ENCODE measurements at places on chromosomes 1 and 21.

- no peak for DNase-seq
Measured at GRCh38 chr1:109901524-109902145, 9.0 kb upstream of the CSF1 start.

DNA sequence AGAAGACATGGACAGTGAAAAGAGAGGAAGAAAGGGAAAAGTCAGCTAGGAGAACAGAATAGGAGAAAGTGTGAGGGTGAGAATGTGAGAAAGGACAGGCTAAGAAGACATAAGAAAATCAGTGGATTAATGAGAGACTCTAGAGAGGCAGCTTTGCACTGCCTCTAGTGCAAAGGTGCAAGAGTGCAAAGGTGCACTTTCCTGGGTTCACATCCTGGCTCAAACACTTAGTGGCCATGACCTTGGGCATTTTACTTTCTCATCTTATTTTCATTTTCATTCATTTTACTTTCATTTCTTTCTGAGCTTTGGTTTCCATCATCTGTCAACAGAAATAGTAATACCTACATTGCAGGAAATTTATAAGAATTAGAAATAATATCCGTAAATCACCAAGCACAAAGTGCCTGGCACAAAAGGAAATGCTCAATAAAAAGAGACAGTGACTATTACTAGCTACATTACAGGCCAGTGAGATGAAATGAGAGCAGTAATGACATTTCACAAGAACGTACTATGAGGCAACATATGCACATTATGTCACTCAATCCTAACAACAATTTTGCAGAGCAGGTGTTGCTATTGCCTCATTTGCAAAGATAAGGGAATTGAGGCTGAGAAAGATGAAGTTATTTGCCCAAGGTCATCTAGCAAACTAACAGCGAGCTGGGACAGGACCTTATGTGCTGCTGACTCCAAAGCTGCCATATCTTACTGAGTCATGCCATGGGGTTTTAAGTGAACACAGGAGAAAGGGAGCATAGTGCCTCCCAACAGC, 107.0 kb upstream of the TLR5 start:
- DNase-seq, result no peak

GRCh38 chr1:228935198-228935663, 200.0 kb downstream of the RHOU start:
- DNase-seq, result no peak

DNA sequence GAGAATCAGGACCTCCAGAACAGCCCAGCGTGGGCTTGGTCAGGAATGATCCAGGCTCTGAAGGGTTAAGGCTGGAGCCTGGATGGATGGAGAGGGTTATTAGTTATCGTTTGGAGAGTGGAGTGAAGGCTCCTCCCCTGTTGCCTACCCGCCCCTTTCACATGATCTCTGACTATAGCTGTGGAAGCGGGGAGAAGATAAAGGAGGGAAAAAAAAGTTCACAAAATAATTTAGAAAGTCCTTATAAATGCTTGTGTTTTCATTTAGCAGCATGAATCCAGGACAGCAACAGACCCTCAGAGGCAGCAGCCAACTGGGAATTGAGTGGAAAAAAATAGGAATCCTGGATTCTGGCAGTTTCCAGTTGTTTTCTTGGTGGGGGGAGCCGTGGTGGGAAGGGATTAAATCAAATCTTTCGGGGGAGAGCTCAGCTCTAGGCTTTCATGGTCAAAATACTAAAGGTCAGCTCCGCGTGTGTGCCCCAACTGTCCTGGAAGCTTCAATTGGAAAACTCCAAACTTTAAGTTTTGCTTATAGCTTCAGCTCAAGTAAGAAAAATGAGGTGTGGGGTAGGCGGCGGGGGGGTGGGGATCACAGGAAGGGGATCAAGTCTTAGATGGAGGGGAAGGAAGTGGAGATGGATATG, 595 bp upstream of the DDR2 start:
- no peak for DNase-seq

- no peak for DNase-seq
Measured at GRCh38 chr1:8809342-8809736, 8.1 kb downstream of the RERE start.

- DNase-seq, result no peak
Measured at GRCh38 chr1:161196521-161197451, 2.1 kb downstream of the ADAMTS4 start.

GRCh38 chr21:41090981-41091380, 77.0 kb upstream of the BACE2 start:
- DNase-seq, result no peak

DNA sequence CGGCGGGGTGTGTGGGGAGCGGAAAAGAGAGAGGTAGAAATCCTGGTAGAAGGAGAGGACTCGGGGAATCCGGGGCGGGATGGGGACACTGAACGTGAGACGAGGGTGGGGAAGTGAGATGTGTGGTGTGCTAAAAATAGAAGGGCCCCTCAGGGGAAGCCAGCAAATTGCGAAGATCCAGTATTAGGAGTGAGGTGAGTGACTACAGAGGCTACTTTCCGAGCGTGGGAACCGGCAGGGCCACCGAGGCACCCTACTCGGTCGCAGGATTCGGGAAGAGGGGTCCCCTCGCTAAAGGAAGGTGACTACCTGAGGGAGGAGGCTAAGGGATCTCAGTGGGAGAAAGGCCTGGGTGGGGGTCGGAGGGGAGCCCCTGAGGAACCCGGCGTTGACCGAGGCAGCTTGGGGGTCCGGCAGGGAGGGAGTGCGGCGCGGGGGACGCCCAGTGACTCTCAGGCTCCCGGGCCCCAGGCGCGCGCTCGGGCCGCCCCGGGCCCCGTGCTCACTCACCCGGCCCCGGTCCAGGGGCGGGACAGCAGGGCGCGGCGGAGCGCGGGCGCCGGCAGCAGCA, 318 bp downstream of the ALDH4A1 start:
- peak; percentile 14 for DNase-seq

- no peak for DNase-seq
Measured at GRCh38 chr1:227607336-227607898, 44.1 kb downstream of the ZNF678 start.

DNA sequence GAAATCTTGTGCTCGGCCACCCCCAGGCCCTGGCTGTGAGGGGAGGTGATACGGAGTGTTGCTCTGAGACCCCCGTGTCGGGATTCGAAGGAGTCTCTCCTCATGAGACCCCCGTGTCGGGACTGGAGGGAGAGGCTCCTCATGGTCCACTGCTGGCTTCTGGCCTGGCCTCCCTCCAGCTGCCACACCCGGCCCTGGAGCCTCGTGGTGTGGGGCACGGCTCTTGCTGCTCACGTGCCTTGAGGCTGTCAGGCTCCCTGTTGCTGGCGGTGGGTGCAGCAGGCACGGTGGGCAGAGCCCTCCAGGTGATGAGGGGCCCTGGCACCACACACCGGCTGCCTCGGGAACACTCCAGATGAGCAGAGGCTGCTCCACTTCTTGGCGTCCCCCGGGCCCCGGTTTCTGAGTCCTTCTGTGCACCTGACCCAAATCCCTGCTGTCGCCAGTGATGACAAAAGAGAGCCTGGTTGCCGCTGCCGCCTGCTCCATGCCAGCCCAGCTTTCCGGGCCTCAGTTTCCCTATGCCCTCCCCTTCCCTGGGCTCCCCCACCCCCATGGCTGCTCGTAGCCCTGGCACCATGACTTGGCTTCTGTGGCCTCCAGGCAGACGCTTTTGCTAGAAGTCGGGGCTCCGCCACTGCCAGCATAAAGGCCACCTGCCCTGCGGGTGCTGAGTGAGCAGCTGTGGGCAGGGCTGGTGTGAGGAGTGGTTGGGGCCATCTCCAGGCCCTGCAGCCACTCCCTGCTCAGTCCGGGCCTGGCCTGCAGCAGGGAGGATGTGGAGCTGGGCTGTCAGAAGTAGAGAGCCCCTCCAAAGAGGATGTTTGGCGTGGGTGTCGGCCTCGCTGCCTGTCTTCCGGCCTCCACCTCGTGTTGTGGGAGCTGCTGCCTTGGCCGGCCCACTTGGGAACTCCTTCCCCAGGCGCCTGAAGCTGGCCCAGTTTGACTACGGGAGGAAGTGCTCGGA, 11.8 kb downstream of the TMEM240 start:
- DNase-seq, result no peak

- no peak for DNase-seq
Measured at GRCh38 chr1:38848071-38848470, 11.5 kb downstream of the RRAGC start.

GRCh38 chr1:158434741-158435140, 8.7 kb upstream of the OR10K2 start:
- no peak for DNase-seq

DNA sequence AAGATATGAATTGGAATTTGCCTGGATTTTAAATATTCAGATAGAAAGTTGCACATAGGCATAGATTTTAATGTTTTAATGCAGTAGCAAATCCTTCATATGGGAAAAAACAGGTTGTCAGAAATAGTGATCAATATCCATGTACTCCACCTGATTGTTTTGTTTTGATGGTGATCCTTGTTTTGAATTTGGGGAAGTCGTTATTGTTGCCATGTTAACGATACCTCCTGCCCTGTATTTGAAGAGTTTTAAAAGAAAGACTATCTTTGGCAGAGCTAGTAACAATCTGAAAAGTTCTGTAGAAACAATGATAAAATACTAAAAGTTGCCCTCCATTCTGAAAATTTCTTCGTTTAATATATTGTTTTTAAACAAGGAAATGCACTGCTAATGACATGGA, 1.1 kb downstream of the CEP350 start:
- no peak for DNase-seq

DNA sequence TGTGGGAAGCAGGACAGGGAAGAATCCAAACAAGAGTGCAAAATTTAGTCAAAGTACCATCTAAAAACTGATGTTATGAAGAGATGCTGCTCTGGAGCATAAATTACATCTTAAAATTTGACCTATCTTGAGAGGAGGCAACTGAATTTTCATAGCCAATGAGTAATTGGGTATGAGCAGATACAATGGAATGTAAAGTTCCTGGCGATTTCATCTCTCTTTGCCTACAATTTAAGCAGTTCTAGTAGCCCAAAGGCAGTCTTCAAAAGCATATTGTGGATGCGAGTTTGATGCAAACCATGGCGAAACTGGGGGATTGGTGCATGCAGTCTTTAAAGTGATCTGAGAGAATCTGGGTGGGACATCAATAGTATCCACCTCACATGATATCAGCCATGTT, 1265.9 kb downstream of the BRINP3 start:
- no peak for DNase-seq

- DNase-seq, result no peak
Measured at GRCh38 chr1:43913051-43913501, 20.5 kb upstream of the ARTN start.

- no peak for DNase-seq
Measured at GRCh38 chr1:243575070-243575469, 275.0 kb downstream of the AKT3 start.

- DNase-seq, result no peak
Measured at GRCh38 chr1:169681140-169681539, 30.3 kb downstream of the SELL start.

DNA sequence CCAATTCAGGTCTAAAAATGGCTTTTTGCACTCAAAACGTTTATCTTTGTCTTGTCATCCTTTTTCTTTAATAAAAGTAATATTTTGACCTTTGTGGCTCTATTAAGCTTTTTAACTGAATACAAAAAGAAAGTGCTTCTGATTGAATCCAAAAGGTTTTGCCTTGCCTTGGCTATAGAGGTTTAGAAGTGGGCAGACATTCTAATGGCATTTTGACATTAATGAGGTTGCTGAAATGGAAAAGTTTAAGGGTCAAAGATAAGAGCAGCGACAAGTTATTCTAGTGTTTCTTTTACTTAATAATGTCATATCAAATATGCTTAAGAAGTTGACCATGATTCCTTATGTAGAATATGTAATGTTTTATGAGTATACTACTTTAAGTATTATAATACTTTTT, 120.2 kb downstream of the ADGRL2 start:
- no peak for DNase-seq

- no peak for DNase-seq
Measured at GRCh38 chr1:188822248-188822647, 1655.4 kb downstream of the BRINP3 start.

DNA sequence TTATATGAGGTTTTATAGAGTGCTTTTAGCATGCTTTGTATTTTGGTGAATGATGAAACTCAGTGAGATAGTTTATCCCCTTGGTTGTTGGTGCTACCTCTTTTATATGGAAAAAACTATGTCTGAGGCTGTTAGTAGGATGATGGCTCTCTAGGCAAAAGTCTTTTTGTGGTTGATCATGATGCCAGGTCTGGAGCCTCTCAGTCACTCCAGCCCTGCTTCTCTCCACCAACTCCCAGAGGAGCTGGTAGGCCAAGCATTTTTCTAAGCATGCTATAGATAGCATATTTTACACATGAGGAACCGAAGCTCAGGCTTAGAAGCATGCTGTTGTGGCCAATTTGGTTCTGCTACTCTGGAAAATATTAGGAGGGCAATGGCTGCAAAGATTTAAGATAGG, 82.2 kb downstream of the FMN2 start:
- DNase-seq, result no peak

- DNase-seq, result no peak
Measured at GRCh38 chr1:10735563-10736305, 60.7 kb downstream of the CASZ1 start.

GRCh38 chr1:196105901-196106300, 502.3 kb downstream of the KCNT2 start:
- no peak for DNase-seq

DNA sequence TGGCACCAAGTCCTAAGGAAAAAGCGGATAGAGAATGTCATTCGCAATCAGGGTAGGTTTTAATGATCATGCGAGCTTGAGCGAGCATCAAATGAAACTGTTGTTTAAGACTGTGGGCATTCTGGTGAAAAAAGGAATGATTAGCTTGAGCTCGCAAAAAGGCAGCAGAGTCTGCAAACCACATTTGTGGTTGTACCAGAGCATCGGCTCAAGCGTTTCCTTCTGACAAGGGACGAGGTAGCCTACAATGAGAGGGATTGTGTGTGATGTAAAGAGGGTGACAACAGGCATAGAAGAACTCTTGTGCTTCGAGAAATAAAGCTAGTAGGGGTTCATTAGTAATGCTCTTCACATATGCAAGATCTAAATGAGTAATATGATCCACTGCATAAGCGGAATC, 11.1 kb upstream of the CD48 start:
- no peak for DNase-seq

GRCh38 chr1:25816112-25816718, 3.5 kb upstream of the MTFR1L start:
- no peak for DNase-seq

DNA sequence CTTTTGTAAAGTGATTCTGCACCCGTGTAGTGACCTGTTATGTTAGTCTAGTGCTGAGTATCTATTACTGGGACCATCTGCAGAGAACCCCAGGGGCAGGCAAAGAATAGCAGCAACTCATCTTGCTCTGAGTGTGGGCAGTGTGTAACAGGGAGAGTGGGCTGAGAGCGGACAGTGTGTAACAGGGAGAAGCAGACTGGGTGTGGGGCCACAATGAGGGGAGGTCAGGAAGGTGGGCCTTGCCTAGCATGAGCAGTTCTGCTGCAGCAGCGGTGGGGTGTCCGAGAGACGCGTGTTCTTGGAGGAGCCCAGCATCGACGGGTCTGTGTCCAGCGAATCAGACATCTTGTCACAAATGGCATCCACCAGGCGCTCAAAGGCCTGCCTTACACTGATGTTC, 41.2 kb upstream of the NRDC start:
- no peak for DNase-seq

- DNase-seq, result no peak
Measured at GRCh38 chr1:44688760-44689446, 14.4 kb downstream of the ARMH1 start.

Data from activated T-helper 2 cell treated with anti-CD3 and anti-CD28 coated beads, Interferon-gamma antibody, Interleukin-2, Interleukin-4, amounts not matched to agents 10 μg/mL and 5 μg/mL and 100 μg/mL, durations not matched to agents 14 hours and 24 hours and 36 hours (primary cell).